Endothelial cell of umbilical vein (primary cell): ENCODE measurements at places on chromosomes 11 and 22.
A peak's percentile ranks its signal among the peaks of the same experiment; 100 is the strongest.

DNA sequence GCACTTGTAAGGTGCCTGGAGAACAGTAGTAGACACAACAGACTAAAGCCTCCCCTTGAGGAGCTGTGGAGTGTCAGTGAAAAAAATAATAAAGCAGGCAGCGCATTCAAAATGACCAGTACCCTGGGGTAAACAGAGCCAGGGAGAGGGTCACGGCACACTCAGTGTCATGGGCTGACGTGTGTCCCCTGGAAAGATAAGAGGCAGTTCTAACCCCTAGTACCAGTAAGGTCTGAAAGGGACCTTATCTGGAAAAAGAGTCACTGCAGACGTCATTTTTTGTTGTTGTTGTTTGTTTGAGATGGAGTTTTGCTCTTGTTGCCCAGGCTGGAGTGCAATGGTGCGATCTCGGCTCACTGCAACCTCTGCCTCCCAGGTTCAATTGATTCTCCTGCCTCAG is 32.0 kb downstream of the DUSP8 start:
- DNase-seq, result no peak

GRCh38 chr22:48224332-48224731 is 1461.9 kb downstream of the TBC1D22A start:
- DNase-seq, result no peak

DNA sequence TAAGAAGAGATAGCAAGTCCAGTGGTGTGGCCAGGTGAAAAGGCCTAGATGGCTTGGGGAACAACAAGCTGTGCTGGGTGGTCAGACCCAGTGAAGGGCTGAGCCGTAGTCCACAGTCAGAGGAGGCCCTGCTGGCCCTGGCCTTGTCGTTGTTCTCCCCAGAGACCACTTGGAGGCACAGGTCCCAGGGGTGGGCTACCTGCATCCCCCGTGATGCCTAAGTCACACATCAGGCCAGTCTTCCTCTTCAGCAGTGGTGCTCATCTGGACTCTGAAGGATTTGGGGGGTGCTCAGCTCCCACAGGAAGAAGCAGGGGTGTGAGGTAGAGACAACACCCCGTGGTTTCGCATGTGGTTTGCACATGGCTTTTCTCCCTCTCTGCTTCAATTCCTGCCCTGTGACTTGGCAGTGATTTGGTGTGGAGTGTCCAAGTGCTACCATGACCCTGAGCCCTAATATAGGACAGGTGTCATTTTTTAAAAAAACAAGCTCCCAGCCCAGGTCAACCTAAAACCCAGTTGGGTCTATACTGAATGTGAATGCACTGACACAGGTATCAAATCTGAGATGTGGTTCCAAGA is 51.0 kb downstream of the ALX4 start:
- DNase-seq, result no peak

DNA sequence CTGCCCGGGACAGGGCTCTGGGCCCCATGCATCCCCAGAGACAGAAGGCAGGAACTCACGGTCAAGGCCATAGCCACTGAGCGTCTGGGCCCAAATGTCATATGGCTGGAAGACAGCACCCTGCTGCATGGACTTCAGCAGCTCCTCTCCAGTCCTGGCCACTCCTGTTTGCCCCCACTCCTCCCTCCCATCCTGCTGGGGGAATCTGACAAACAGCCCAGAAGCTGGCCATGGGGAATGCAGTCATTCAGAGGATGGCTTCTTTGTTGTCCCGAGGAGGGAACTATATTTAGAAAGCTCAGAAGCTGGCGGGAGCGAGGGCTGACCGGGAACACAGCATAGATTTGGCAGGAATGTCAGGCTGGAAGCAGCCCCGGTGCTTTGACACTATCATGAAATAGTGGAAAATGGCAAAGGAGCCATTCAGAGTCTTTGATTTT is 35.0 kb downstream of the DKK3 start:
- DNase-seq, result peak; percentile 45

- no peak for DNase-seq
These were observed 18.4 kb upstream of the CHRM4 start for GRCh38 chr11:46410021-46410420.

GRCh38 chr11:118217575-118217974 is 7.2 kb downstream of the JAML start:
- no peak for DNase-seq

DNA sequence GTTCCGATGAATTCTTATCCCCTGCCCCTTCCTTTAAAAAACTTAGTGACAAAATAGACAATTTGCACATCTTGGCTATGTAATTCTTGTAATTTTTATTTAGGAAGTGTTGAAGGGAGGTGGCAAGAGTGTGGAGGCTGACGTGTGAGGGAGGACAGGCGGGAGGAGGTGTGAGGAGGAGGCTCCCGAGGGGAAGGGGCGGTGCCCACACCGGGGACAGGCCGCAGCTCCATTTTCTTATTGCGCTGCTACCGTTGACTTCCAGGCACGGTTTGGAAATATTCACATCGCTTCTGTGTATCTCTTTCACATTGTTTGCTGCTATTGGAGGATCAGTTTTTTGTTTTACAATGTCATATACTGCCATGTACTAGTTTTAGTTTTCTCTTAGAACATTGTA is 12.0 kb downstream of the CCND1 start:
- DNase-seq, result no peak

DNA sequence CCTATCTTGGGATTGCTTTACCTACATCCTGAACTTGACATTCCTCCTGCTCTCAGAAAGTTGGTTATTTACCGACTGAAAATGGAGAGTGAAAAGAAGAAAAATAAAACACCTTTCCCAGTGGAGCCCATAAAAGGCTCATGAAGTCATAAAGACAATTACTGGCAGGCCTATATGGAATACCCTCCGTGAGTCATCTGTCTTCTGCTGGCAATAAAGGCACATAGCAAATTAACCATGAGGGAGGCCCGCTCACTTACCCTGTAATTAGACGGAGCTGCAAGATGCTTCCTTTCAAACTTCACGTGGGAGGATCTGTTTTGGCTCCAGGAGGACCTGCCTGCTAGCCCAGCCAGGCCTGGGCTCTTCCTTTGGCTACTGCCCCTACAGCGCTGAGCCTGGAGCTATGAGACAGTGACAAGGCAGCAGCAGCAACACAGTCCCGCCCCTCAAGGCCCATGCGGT is 540.4 kb downstream of the BUD13 start:
- DNase-seq, result no peak

DNA sequence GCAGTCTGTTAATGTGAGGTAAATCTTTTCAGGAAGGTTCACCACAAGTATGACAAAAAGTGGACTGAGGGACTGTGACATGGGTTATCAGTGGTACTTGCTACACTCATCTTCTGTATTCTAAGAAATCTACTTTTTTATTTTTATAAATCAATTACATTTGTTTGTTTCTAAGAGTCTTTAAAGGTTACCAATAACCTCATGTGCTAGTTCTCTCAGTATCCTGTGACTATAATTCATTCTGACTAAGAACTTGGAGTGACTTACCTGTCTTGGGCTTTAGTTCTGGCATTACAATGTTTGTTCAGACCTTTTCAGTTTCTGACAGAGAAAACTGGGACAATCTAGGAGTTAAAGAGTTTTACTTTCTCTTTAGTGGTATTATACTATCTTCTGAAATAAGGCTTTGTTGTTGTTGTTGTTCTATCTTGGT is 108.4 kb downstream of the PDE3B start:
- DNase-seq, result no peak

GRCh38 chr22:37300551-37301017 is 18.3 kb downstream of the CYTH4 start:
- no peak for DNase-seq

- DNase-seq, result peak; percentile 2
These were observed 153.4 kb upstream of the B3GAT1 start for GRCh38 chr11:134565343-134565891.

GRCh38 chr22:38353142-38353629 is 36.0 kb upstream of the CSNK1E start:
- DNase-seq, result peak; percentile 48

GRCh38 chr11:8333811-8334401 is 70.2 kb upstream of the LMO1 start:
- DNase-seq, result no peak

GRCh38 chr22:43036282-43036829 is 21.4 kb upstream of the PACSIN2 start:
- peak; percentile 81 for DNase-seq

GRCh38 chr11:30635401-30635989 is 49.3 kb upstream of the MPPED2 start:
- DNase-seq, result peak; percentile 1

DNA sequence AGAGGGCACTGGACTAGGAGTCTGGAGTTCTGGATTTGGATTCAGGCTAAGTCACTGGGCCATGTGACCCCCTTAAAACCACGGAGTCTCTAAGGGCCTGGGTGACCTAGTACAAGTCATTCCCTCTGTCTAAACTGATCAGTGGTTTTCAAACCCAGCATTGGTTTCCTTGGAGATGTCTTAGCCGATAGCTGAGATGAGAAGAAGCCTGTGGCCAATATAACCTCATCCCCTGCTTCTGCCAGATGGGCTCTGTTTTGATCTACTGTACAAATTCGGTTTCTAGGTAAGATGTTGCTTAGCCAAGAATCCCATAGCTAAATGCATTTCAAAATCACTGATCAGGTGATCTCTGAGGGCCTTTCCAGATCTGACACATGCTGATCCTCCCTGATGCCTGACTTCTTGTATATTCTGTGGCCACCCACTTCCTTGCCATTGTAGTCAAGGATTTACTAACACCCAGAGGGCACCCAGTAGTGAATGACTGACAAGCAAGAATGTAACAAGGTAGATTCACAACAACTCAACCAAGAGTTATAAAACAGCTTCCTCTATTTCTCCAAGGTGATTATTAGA is 53.1 kb downstream of the GALNT18 start:
- no peak for DNase-seq
